ENCODE measurements at places on chromosomes 16 and 17.

GRCh38 chr17:7835814-7836595, 2.0 kb downstream of the KDM6B start:
- DNase-seq: peak; percentile 64

DNA sequence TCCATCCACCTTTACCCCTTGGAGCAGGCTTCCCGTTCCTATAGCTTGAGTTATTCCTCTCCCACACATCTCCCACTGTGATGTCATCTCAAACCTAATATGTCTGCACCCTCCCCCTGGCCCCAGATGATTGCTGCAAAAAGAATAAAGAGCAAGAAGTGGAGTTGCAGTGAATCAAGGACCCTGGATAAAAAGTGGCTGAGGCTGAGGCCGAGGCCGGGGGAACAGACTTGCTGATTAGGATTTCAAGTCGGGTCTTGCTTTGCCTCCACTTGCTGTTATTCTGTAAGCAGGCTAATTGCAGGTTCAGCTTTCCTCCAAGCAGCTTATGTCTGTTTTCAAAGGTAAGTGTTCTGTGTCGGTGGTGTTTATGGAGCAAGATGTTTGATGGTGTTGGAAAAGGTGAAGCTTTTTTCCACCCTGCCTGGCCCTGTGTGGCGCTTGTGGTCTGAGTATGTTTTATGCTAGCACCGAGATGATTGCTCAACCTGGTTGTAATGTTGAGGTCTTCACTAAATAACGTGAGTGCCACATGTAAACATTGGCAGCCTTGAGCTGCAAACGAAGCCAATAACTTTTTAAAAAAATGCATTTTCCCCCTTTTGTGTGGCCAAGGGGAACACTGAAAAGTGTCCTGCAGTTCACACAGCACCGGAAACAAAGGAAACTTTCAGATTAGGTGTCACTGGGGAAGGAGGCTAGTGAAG, 15.4 kb downstream of the HS3ST3B1 start:
- peak; percentile 80 for DNase-seq

DNA sequence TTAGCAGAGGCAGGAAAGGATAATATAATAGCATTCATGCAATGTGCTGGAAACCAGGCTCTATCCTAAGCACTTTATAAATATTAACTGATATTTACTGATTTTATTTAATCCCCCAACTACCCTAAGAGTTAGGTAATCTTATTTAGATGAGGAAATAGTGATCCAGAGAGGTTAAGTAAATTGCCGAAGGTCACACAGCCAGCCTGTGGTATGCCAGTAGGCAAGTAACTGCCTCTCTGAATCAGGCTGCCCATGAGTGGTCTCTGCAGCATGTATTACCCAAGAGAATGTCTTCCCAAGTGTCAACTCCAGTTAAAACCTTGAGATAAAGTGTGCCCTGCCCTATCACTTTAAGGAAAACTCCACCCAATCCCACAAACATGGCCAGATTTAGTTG, 25.3 kb upstream of the LYRM9 start:
- DNase-seq: no peak

DNA sequence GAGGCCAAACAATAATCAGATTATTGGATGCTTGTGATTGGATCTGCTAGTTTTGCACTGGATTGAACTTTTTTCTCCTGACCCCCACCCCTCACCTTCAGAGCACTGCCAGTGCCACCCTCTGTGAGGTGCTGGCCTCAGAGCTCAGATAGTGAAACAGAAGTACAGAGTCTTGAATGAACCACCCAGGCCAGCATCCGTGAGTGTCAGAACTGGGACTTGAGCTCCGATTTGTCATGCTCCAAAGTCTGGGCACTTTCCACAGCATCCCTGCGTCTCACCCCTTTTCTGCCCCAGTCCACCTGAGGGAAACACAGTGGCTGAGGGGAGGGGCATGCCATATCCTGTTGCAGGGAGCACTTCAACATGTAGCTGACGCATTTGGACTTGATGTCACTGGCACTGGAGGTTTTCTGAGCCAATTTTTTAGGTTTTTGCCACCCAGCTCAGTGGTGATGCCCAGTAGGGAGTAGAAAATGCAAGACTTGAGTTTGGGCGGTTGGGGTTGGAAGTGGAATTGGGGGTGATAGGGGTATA, 47.3 kb downstream of the SMPD3 start:
- no peak for DNase-seq

- no peak for DNase-seq
Measured at GRCh38 chr17:2386400-2387085, 14.3 kb downstream of the MNT start.

DNA sequence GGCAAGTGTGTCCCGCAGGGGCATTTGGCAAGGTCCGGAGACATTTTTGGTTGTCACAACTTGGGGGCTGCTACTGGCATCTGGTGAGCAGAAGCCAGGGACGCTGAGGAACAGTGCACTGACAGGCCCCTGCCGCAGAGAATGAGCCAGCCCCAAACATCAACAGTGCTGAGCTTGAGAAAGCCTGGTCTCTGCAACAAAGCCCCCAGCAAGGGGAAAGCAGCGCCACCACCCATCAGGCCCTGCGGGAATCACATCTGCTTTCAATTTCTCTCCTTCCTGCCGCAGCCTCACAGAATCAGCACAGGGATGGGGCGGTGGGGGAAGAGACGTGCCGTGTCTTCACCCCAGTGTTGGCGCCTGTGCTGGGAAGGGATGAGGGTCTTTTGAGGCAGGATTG, 14.8 kb upstream of the PRPSAP1 start:
- no peak for DNase-seq

- no peak for DNase-seq
Measured at GRCh38 chr16:9934723-9935508, 247.3 kb downstream of the GRIN2A start.

- DNase-seq: peak; percentile 47
Measured at GRCh38 chr16:84919269-84919668, 92.1 kb downstream of the ZDHHC7 start.

- peak; percentile 77 for DNase-seq
Measured at GRCh38 chr17:10117581-10118001, 80.8 kb downstream of the GAS7 start.

DNA sequence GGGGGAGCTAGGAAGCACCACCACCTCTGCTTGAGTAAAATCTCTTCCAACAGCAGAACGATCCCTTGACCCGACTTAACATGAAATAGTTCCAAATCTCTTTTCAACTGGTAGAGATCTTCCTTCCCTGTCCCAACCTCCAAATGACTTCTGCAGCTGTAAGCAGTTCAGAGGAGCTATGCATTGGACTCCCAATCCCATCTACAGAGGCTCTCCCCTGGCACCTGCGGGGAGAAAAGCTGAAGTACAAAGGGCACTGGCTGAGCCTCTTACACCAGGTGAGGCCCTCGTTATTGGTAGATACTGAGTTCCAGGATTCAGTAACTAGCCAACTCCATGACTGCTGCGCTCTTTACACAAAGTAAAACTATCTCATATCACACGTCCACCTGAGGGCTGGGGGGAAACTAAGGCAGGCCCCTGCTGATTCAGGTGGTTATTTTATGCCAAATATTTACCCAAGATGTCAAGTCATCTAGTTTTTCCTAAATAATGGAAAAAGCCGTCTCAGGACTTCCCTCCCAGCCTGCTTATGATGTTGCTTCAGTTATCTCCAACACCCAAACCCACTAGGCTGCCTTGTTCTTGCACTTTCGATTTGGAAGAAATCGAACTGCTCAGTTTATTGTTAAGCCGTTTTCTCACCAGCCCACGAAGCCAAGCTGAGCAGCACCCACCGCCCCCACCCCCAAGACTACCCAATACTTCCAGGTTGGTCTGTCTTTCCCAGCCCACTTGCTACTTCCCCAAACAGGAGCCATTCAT, 3.2 kb downstream of the ACTG1 start:
- peak; percentile 17 for DNase-seq

DNA sequence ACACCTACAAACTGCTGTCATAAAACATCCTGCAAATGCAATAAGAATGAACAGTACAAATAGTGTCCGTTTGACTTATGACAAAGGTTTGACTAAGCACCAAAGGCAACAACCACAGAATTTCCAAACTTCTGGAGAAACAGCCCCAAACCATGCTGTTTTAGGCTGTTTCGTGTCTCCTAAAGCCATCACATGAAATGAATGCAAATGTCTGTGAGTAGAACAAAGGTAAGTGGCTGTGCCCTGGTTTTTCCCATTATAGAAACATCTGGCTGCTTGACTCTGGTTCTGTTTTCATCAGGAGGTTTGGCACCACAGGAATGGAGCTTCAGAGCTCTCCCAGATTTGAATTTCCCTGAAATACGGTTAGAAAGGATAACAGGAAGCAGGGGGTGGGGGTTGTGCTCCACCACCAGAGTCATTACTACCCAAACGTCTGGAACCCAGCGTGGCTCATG, 4.6 kb upstream of the EMP2 start:
- DNase-seq: no peak

DNA sequence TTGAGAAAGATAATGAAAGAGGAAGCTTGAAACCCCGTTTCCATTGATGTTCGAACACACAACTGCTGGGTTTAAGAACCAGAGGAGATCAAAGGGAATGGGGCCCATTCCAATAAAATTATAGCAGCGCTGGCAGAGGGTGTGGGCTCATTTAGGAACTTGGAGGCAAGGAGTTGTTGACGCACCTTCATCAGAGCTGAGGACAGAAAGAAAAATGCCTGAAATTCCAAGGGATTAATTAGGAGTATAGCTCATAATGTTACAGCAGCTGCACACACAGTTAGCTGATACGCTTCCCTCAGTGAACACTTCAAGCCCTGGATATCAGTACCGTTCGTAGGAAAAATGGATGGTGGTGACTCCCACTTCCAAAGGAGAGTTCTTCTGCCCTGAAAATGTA, 127.2 kb downstream of the AXIN2 start:
- DNase-seq: peak; percentile 96

DNA sequence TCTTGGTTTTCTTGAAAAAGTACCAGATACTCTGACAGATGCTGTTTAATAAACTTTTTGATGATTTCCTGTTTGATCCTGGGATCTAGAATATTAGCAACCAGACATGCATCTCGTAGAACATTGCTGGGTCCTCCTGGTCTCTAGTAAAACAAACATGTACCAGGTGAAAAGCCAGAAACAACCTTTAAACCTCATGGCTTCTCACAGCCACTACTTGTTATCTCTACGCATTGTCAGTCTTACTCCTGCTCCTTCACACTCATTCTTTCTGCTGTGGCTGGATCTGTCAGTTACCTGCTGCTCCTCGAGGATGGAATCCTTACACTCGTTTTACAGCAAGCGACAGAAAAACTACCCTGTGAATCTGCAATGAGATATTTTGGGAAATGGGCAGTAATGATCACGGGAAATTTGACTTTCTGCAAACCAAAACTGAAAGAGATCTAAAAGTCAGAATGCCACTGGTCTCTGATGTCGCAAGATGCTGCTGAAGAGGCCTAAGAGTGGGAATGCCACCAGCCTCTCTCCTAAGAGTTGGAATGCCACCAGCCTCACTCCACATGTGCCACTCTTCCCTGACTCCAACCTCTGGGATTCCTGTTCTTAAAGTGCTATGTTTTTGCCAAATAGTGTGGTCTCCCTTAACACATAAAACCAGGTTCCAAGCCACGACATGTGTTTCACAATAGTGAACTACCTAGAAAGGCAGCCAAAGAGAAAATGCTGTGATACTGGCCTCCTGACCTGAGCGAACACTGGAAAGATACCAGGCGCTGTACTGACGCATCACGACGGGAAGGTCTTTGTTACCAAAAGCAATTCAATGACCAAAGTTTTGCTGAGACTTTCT, 86.3 kb downstream of the VPS53 start:
- DNase-seq: peak; percentile 79

- DNase-seq: peak; percentile 49
Measured at GRCh38 chr16:84396537-84397008, 28.2 kb downstream of the ATP2C2 start.

- DNase-seq: no peak
Measured at GRCh38 chr17:58870747-58871146, 115.1 kb downstream of the PPM1E start.

GRCh38 chr16:1991588-1991947, 1.8 kb downstream of the SYNGR3 start:
- DNase-seq: no peak

DNA sequence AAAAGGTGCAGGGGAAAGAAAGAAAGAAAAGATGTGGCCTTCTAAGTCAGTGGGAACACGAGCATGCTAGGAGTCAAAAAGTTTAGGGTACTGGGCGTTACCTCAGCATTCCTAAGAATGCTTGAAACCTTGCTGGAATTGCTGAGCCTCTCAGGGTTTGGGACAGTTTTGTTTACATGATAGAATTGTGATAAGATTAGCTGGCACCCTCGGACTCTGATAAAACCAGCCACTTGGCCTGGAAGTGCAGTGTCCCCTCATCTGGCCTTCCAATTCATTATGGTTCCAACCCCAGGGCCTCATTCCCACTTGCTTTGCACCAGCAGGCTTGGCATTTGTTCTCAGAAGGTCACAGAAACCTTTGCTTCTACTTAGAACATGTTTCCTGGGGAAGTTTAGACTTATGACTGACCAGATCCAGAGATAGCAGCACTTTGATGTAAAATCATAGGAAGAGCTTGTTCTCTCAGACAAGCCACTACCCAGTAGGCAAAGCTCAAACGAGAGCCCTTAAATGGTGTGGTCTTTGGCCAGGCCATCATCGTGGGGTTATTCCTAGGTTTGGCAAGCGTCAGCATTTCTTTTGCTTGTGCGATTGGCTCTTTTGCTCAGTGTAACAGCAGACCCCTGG, 8.0 kb downstream of the SGF29 start:
- DNase-seq: peak; percentile 11

GRCh38 chr16:53822936-53823529, 119.1 kb downstream of the FTO start:
- no peak for DNase-seq

DNA sequence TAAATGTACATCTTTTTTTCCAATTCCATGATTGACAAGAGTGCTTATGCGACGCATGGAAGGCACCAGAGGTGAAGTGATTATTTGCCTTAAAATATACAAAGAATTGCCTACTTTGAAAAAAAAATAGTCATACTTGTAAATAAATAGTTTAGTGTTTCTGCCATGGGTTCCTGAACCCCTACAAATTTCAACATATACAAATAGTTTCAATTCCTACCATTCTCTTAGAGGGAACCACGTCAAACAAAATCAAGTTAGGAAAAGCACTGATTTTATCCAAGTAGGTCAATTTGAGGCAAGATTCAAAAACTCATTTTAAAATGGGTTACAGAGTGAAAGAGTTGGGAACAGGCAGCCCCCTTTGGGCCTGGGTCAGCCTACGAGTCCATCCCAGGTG, 11.7 kb downstream of the CMTM3 start:
- DNase-seq: no peak

DNA sequence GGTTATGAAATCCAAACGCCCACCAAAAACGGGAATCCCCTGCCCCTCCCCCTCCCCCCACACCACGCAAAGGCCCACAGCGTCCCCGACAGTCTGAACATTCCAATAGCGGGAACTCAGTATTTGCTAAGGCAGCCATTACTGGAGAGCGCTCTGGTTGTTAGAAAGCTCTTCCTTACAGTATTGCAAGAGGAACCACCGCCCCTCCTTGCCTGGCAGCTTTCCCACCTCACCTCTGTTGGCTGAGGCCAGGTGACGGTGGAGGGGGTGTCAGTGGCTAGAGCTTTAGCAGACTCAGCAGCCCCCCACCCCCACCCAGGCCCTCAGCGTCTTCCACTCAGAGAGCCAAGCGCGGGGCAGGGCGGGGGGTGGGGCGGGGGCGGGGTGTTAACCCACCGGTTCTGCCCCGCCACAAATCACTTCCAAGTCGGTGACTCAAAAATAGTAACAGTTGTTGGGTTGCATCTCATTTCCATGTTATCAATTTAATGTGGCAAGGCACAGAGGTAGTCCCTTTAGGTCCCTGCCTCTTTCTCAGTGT, 2.2 kb upstream of the PLEKHH3 start:
- DNase-seq: peak; percentile 59

Data from amniotic epithelial cell (primary cell).